H1 (cell line): ENCODE measurements at places on chromosomes 11 and 22.

GRCh38 chr11:27300974-27301373 is 62.0 kb downstream of the CCDC34 start:
- no peak for DNase-seq

DNA sequence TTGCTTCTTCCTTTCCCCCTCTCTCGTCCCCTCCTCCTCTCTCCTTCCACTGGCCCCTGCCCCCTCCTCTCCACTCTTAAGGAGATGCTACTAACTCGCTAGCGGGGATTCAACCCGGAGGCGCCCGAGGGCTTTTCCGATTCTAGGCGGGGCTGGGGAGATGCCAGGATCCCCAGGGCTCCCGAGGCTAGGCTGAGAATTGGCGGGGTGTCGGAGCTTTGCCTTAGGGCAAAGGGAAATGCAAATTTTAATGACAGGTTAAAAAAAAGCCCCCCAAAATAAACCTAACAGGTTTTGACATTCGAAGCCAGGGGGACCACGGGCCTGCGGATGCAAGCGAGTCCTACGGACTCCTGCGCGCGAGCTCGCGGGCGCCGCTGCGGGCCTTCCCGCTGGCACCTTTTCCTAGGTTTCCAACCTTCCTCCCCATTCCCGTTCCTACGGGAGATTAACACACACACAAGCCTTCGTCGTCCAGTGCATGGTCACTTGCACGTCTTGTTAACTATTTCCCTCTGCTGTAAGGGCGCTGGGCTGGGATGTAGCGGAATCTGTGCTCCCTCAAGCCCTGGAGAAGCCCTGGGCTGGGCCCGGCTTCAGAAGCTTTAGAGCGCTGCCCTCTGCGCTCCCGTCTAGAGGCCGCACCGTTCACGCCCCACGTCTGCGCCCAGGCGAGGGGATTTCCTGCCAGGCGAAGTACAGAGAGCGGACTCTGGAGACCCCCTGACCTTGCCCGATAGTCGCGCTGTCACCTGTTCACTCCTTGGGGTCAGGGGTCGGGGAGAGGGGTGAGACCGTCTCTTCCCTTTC is 729 bp upstream of the ALX4 start:
- DNase-seq: peak; percentile 71

- DNase-seq: peak; percentile 3
Measured at GRCh38 chr11:18046116-18046777, at the start of gene TPH1. TPH1 (minus strand) TSS chr11:18046269; CDS start chr11:18040762, 5,507 bp downstream.

GRCh38 chr22:49962751-49963646 is 2.4 kb downstream of the PIM3 start:
- no peak for DNase-seq

GRCh38 chr11:1793081-1793480 is 29.4 kb upstream of the CTSD start:
- no peak for DNase-seq

- DNase-seq: peak; percentile 70
Measured at GRCh38 chr11:66268952-66269905, 790 bp downstream of the RAB1B start.

GRCh38 chr11:5851002-5851401 is 6.5 kb downstream of the OR52E8 start:
- no peak for DNase-seq

GRCh38 chr11:130383344-130384211 is 44.8 kb downstream of the ADAMTS8 start:
- peak; percentile 66 for DNase-seq

GRCh38 chr11:108025387-108026080 is 16.8 kb downstream of the CUL5 start:
- no peak for DNase-seq

DNA sequence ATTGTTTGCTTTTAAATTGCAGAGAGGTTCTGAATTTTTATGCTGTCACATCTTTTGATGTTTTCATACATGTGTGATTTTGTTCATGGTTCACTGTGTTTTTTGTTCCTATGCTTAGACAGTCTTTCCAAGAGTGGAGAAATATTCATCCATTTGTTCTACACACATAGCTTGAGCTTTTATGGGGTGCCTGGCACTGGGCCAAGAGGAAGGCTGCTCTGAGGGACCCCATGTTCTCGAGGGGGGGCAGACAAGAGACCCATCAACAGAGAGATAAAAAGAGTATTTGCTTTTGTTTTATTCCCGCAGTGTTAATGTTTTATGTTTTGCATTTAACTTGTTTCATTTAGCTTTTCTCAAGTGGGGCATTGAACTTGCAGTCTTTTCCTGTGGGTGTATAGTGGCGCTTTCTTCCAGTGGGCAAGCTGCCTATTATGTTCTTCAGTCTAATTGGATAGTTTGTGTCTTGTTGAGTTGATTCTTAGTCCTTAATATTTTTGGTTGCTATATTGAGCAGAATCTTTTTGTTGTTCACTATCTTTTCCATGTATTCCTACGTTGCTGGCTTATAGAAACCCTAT is 57.7 kb downstream of the CABIN1 start:
- no peak for DNase-seq

- no peak for DNase-seq
Measured at GRCh38 chr22:27108425-27109114, 451.2 kb downstream of the MIAT start.

GRCh38 chr11:125773516-125773915 is 5.1 kb downstream of the PATE2 start:
- DNase-seq: no peak

DNA sequence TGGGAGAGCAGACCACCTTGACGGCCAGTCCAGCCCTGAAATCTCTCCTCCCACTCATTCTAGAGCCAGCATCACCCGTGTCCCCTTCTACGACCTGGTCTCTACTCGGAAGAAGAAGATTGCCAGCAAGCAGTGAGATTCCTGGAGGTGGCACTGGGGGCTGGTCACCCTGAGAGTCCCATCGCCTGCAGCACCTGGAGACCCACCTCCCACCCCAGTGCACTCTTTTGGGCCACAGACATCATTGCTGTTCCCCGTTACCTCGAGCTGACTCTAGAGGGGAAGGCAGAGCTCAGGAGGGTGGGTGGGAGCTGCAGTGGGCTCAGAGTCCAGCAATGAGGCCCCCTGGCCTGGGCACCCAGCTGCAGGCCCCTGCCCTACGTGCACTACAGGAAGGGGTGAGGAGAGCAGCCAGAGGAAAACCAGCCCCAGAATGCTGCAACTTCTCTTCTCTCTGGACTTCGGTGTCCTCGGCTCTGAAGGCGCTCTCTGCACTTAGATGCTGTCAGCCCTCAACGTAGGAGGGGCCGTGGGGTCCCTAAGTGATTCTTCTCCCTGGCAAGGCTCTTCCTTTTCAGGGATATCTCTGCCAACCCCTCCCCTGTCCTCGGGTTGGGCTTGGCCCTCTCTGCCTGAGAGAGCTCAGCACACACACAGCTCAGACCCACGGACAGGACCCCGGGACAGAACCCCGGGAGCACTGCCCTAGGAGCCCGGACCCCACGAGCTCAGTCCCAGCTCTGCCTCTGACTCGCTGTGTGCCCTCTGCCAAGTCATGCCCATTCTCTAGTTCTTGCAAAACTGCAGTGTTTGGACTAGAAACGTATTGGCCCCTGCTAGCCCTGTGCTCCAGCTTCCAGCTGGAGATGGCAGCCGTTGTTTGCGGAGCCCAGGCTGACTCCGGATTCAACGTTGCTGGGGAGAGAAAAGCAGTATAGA is 31.3 kb downstream of the CYTH4 start:
- DNase-seq: no peak

GRCh38 chr22:32823024-32823730 is 21.7 kb downstream of the TIMP3 start:
- DNase-seq: peak; percentile 59

DNA sequence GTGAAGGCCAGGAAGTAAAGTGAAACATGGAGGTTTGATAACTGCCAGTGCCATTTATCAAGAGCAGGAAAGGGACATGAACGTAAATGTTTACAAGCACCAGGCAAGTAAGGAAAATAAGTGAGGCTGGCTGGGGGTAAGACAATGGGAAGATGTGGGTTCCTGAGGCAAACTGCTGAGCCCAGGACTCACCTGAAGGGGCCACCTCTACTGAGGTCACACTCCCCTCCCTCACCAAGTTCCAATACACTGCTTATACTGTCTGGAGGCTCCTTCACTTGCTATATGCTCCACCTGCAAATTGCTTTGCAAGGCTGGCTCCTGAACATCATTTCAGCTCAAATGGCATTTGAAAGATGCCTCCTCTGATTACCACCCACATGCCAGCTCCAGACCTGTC is 10.3 kb upstream of the ZC3H12C start:
- no peak for DNase-seq

- no peak for DNase-seq
Measured at GRCh38 chr11:4484310-4484709, 1.9 kb downstream of the OR52K1 start.

DNA sequence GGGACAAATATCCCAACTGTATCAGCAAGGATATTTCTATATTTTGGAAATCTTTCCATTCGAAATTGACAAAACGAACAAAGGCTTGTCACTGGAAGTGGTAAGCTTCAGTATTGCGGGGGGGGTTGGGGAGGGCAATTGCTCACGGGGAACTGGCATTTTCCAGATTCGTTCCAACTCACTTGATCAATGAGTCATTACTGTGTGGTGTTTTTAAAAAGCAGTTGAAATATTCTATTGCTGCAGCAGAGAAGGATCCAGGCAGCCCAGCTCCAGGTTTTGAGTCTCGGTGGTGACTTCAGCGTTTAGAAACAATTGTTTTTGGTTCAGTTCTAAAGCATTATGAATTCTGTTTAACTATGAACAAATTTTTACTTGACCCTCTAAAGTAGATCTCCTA is 33.8 kb upstream of the FBLN1 start:
- DNase-seq: no peak

GRCh38 chr11:76728778-76729177 is 54.4 kb upstream of the TSKU start:
- no peak for DNase-seq

DNA sequence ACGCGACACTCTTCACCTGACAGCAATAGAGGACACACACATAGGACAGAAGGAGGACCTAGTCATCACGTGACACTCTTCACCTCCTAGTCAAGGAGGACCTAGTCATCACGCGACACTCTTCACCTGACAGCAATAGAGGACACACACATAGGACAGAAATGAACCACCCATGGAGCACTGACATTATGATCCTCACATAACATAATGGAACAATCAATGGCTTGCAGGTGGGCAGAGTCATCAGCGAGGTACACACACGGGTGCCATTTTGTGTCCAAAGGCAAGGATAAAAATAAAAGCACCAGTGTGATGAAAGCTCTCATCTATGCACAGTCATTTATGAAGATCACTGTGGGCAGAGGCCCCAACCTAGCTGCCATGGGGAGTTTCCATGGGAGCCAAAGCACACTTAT is 354.7 kb downstream of the LARGE1 start:
- no peak for DNase-seq
